Caki2 (cell line): ENCODE measurements at places on chromosomes 6 and 20. TPM values are rescaled to one million over a fixed set of nuclear protein-coding genes. Genes with fewer than 3 reads are reported as not detected.

SLC22A2 gene
- total RNA-seq = 0.10 TPM in 1 of 2 replicates, not detected in the other

CENPW gene
- total RNA-seq = 23.3 and 62.1 TPM in 2 replicates

SLC17A3 gene
- 1.5 and 29.5 TPM in 2 replicates for total RNA-seq

OPRM1 gene
- not detected in 2 replicates for total RNA-seq

CLDN20 gene
- not detected in 2 replicates for total RNA-seq

RPN2 gene
- total RNA-seq = 345 and 382 TPM in 2 replicates

EPB41L1 gene
- 44.7 and 54.4 TPM in 2 replicates for total RNA-seq

SLC22A16 gene
- not detected in 2 replicates for total RNA-seq

KCNB1 gene
- not detected in 2 replicates for total RNA-seq

GRCh38 chr6:3231247-3232016 is 4.0 kb upstream of the TUBB2B start:
- peak; percentile 86 for DNase-seq

DNA sequence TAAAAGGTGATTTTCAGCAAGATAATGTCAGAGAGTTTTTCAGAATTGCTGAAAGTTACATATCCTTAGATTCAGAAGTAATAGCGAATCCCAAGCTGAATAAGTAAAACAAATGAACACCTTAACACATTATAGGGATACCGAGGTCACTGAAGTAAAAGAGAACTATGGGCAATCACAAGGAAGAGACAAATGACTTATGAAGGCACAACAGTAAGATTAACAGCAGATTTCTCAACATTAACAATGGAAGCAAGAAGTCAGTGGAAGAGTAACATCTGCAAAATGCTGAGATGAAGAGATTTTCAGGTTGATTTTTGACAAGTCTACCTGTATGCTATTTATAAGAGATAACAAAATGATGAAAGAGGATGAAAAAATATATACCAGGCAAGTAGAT is 86.1 kb upstream of the EZR start:
- DNase-seq = peak; percentile 39

- DNase-seq = no peak
Observed at GRCh38 chr20:41392871-41393704, 26.5 kb upstream of the EMILIN3 start.

- DNase-seq = no peak
Observed at GRCh38 chr6:35356391-35356790, 14.0 kb downstream of the PPARD start.

- DNase-seq = no peak
Observed at GRCh38 chr20:57332105-57333089, 2.8 kb downstream of the SPO11 start.

GRCh38 chr6:106546691-106547414 is 82.4 kb downstream of the RTN4IP1 start:
- peak; percentile 61 for DNase-seq

DNA sequence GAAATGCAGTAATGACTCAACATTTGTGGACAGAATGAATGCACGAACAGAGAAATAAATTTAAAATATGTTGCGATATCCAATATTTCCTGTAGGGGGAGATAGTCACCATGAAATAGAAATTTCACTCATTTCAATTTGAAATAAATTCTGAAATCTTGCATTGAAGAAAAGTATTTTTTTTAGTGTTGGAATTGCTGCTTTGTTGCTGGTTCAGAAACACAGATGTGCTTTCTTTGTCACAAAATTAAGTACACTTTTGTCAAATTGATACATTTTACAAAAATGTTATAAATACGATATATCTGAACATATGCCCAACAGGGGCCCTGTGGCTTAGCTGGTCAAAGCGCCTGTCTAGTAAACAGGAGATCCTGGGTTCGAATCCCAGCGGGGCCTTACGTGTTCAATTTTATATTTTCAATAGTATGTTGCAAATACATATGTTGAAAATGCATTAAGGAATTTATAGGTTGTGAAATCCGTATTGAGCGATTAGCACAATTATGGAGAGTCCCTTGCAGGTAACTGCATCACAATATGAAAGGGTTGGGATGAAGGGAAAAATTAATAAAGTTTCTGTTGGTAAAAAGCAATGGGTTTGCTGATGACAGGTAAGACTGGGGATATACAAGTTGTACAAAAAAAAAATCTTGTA is 85.4 kb upstream of the PRSS16 start:
- DNase-seq = peak; percentile 59

DNA sequence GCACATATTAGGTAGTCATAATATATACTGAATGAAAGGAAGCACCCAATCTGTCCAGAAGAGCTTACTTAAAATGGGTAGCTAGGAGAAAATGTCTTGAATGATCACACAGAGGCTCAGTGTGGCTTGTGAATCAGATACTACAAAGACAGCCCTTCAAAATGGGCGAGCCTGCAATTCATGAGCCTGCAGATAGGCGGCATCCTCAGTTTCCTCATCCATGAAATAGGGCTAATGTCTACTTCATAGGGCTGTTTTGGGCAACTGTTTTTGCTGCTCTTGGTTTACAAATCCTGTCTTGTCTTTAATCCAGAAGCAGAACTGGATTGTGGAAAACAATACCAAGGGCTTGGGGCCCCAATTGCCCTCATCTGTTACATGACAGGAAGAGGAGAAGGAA is 129.3 kb upstream of the KCNK16 start:
- DNase-seq = no peak

DNA sequence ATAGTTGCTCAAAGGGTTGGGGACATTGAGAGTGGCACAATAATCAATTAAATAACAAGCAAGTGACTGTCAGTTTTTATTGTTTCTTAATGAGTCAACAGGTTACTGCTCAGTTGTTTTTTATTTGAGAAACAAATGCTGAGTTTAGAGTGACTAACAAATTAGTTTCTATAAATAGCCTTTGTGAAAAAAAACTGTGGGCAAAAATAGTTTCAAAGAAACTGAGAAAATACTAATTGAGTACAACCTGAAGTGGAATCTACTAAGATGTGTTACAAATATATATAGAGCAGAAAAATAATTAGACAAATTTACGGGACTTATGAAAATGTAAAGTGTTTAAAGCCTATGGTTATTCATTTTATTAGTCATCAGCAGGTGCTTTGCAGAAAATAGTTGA is 22.3 kb downstream of the BEND6 start:
- no peak for DNase-seq

- no peak for DNase-seq
Observed at GRCh38 chr6:90186637-90187371, 109.8 kb downstream of the BACH2 start.

GRCh38 chr20:8583012-8583565 is 451.0 kb downstream of the PLCB1 start:
- DNase-seq = no peak

DNA sequence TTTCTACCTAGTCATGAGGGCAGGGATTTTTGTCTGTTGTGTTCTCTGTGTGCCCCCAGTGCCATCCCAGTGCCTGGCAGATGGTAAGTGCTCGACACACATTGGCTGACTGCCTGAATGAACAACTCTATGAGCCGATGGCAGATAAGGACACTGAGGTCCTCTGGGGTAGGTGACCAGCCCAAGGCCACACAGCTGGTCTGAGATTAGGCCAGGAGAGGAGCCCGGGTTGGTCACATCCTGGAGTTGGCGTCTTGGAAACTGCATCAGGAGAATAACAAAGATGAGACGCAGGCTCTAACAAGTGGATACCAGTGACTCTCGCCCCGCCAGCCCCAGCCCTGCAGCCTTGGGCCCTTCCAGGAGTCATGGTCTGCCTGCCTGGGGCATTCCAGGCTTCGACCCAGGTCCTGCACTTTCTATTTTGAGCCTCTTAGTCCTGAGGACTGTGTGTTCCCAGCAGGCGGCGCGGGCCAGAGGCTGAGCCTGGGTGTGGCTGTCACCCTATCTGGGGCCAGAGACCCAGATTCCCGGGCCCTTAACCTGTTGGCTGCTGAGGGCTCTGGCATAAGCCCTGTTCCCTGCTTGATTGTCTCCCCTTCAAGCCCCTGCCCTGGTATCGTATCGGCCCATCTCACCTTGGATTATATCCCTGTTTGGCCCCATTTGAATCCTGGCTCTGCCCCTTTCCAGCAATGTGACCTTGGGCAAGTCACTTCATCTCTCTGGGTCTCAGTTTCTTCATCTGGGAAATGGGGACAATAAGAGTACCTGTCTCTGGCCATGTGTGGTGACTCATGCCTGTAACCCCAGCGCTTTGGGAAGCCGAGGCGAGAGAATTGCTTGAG is 88.3 kb downstream of the CEBPB start:
- no peak for DNase-seq

DNA sequence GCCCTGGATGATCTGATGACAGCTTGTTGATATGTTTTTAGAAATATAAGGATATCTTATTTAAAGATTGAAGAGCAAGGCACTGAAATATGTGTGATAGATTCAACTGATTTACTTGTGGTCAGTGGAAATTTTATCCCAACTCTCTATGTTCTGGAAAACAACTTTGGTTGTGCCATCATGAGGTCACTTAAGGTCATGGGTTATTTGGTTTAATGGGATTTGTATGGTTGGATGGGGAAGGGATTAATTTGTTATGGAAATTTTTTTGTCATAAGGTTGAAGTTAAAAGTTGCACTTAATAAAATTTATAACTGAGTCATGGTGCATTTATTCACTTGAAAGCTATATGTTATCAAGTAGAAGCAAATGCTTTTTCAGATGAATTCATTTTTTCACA is 214.3 kb upstream of the LAMP5 start:
- DNase-seq = no peak

DNA sequence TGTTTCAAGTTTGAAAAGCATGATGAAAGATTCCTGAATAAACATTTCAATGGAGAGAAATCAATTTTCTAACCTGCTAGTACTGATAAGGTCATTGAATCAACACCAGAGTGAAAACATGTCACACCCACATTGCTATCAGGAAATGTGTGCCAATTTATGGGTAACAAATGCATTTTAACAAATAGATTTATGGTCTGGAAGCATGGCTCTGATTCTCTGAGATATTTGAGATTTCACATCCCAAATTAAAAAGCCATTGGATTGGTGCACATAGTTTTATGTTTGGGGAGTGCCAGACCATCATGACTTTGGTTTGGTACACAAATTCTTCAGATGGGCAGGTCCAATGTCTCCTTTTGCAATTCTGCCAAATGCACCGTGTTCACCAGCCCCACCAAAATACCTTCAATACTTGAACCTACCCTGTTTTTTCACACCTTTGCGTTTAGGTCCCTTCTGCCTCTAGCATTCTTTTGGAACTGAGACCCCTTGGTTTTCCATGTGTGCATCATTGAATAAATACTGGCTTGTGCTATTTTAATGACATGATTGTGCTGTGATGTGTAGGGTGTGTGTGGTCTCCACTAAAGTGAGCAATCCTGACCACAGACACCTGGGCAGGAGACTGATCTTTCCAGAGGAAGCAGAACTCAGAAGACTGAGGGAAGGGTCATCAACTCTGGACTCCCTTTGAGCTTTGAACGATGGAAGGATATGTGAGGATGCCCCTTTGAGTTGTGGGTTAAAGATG is 20.4 kb downstream of the IL20RA start:
- DNase-seq = no peak

DNA sequence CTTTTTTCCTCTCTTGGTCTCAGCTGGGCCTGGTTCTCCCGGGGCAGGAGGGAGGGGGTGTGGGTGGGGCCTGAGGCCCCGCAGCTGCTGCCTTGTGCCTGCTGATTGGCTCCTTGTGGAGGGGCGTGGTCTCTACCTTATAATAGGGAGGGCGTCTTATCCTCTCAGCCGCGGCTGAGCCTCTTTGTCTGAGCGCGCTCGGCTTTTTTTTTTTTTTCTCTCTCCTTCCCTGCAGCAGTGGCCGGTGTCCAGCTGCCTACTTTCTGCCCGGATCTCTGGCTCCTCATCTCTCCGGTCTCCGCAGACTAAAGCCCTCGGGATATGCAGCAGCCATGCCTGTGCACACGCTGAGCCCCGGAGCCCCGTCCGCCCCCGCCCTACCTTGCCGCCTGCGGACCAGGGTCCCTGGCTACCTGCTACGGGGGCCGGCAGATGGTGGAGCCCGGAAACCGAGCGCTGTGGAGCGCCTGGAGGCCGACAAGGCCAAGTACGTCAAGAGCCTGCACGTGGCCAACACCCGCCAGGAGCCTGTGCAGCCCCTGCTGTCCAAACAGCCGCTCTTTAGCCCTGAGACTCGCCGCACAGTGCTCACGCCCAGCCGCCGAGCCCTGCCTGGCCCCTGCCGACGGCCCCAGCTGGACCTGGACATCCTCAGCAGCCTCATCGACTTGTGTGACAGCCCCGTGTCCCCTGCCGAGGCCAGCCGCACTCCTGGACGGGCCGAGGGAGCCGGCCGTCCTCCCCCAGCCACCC is 11.1 kb downstream of the FAM110A start:
- DNase-seq = peak; percentile 86

DNA sequence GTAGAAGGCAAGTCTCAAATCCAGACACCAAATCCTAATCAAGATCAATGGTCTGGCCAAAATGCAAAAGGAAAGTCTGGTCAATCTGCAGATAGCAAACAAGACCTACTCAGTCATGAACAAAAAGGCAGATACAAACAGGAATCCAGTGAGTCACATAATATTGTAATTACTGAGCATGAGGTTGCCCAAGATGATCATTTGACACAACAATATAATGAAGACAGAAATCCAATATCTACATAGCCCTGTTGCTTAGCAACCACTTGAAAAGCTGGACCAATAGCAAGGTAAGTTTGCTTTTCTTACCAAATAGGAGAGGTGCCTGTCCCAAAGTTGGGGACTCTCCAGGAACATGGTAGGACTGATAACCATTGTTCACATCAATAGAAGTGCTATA is 2.0 kb downstream of the SEMG2 start:
- no peak for DNase-seq

GRCh38 chr20:1888796-1889463 is 6.3 kb upstream of the SIRPA start:
- no peak for DNase-seq
